ENCODE measurements at places on chromosomes 6 and 20. TPM values are rescaled to one million over a fixed set of nuclear protein-coding genes. Genes with fewer than 3 reads are reported as not detected.

- H3K4me3 ChIP-seq, result no peak overlapping the region
- H3K4me1 ChIP-seq, result peaks cover 11% of the 10 kb centered on the region
- no peak overlapping the region for H3K27ac ChIP-seq
- H3K36me3 ChIP-seq, result peaks cover 30% of the 10 kb centered on the region
- no peaks in the 10 kb centered on the region for H3K27me3 ChIP-seq
These were observed 23.9 kb upstream of the PRND start for GRCh38 chr20:4697831-4698221.

GRCh38 chr20:10563935-10564492, 109.8 kb downstream of the JAG1 start:
- DNase-seq, result no peak
- peak overlapping the region; percentile 46 for H3K4me3 ChIP-seq
- H3K27me3 ChIP-seq, result no peaks in the 10 kb centered on the region

- DNase-seq, result peak; percentile 60
- no peaks in the 10 kb centered on the region for H3K36me3 ChIP-seq
- H3K27me3 ChIP-seq, result no peaks in the 10 kb centered on the region
- peak overlapping the region; percentile 96 for H3K4me3 ChIP-seq
- H3K4me1 ChIP-seq, result peaks cover 49% of the 10 kb centered on the region
- H3K27ac ChIP-seq, result peak overlapping the region; percentile 93
These were observed 1.4 kb downstream of the RREB1 start for GRCh38 chr6:7108964-7109836.

The PPP1R18 gene
- 245 TPM for total RNA-seq

The F13A1 gene
- 0.25 TPM for total RNA-seq

The NUS1 gene
- total RNA-seq, result 24.1 TPM

The HMGCLL1 gene
- not detected for total RNA-seq

The BMP5 gene
- not detected for total RNA-seq

GRCh38 chr6:154276810-154277628, 79.6 kb downstream of the IPCEF1 start:
- H3K36me3 ChIP-seq, result no peaks in the 10 kb centered on the region
- peak overlapping the region; percentile 25 for H3K27ac ChIP-seq
- peak overlapping the region; percentile 67 for H3K4me3 ChIP-seq
- peaks cover 21% of the 10 kb centered on the region for H3K4me1 ChIP-seq

DNA sequence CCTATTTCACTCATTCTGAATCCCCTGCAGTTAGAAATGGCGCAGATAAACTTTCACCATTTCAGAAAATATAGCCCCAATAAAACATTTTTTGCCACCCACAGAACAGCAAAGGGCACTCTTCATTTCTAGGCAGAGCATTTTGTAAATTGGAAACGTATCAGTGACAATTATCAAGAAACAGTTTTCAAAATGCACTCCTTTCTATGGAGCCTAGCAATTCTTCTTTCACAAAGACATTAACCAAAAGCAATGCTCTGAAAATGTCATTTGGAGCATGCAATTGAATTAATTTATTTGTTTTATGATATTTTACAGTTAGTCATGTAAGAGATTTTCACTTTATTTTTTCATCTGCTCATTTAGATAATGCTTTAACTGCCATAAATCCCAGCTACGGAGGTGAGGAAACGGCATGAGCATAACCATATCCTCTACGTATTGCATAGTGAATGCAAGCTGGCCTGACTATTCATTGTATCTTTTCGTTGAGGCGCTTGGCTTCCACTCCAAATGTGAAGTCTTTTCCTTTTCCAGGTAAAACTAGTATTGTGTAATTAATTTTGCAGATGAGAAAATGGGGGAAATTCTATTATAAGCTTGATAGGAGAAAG, 813.4 kb downstream of the C6orf118 start:
- no peaks in the 10 kb centered on the region for H3K36me3 ChIP-seq
- H3K27me3 ChIP-seq, result no peaks in the 10 kb centered on the region
- no peak overlapping the region for H3K27ac ChIP-seq
- H3K4me1 ChIP-seq, result no peaks in the 10 kb centered on the region
- no peak for DNase-seq
- H3K4me3 ChIP-seq, result no peak overlapping the region
